ENCODE measurements at places on chromosomes 3 and 15. TPM values are rescaled to one million over a fixed set of nuclear protein-coding genes. Genes with fewer than 3 reads are reported as not detected.
A peak's percentile ranks its signal among the peaks of the same experiment; 100 is the strongest.

GRCh38 chr3:112786881-112787579 lies 59.6 kb downstream of the CD200R1L start:
- DNase-seq, result no peak

- DNase-seq, result no peak
Observed at GRCh38 chr3:155805204-155805801, 775 bp downstream of the C3orf33 start.

- DNase-seq, result no peak
Observed at GRCh38 chr15:78418686-78419085, 19.3 kb upstream of the IREB2 start.

DNA sequence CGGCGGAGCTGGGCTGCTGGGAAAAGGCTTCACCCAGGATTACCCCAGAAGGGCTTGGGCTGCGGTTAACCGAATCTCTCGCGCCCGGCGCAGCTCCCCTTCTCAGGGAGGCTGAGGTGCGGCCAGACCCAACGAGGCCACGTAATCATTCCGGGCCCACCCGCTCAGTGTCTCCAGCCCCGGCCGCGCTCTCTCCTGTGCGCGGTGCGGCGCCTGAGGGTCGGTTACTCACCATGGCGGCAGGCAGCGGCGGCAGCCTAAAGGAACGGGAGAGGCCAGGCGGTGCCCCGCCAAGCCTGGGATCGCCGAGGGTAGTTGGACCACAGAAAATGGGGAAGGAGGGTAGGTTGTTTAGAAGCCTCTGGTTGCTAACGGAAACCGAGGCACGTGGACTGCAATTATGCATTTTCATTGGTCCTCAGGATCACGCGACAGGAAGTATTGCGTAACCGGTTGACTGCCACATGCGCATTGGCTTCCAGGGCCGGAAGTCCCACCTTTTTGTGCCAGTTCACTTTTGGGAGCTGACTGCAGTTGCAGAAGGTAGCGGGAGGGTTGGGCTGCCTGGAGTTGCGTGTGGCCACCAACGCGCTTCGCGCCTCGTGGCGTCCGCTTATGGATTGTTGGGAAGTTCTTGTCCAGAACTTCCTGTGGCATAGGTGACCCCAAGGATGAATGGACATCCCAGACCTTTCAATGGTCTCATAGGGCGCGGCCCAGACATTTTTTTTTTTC lies at the start of gene LZTFL1:
TSS of gene LZTFL1 (minus strand) at position 363 of the 735 bp plus-strand sequence. CDS start at position 235, 128 bp downstream.
- peak; percentile 96 for DNase-seq

DNA sequence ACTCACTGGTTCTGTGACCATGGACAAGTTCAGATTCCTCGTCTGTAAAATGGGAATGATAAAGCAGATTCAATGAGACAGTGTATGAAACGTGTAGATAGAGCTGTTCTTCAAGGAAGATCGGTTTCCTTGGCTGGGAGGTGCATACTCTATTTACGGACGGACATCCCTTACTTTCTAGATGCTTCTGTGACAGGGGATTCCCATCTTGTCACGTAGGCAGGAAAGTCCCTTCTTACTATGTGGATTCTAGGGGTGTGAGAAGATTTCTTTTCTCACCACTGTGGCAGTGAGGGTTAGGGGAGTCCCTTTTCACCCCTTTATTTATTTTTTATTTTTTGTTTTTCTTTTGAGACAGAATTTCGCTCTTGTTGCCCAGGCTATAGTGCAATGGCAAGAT lies 180.9 kb upstream of the TBL1XR1 start:
- DNase-seq, result no peak

DNA sequence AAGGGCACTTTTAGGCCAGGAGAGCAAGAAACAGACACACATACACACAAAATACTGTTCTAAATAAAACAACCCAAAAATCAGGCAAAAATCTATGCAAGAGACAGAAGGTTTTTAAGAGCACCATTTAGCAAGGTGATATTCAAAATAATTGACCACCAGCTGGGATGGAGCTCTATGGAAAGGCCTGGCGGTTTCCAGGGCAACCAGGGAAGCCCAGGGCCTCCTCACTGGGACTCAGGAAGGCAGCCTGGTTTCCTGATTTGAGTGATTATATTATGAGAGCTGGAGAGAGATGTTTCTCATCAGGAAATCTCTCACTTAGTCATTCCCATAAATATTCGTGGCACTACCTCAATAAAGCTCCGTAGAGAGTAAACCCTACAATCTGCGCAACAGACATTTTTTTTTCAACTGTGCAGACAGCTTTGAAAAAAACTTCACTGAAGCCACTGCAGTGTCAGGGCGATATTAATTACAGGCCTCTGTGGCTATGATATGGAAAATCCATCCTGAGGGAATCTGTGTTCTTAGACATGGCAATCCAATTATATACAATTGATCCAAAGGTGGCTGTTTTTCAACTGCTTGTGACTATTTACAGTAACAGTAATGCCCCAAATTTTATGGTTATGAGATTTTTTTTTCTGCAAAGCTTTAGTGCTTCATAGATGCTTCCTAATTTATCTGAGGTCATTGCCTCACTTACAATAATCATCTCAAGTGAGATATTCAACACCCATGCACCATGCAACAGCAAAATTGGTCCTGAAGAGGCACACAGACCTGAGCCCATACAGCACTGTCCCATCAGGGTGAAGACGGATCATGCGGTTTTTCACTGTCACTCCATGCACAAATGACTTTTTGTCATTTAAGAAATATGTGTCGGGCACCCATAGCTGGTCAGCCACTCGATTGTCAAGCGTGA lies 152.1 kb downstream of the GABRB3 start:
- DNase-seq, result no peak

GRCh38 chr3:13714251-13714916 lies 165.5 kb downstream of the FBLN2 start:
- DNase-seq, result peak; percentile 32

CD80 gene
- total RNA-seq, result not detected

PML gene
- 111 TPM for total RNA-seq

SLC12A1 gene
- not detected for total RNA-seq

ZNF660 gene
- 0.16 TPM for total RNA-seq

Data from suprapubic skin (tissue), 4 donors.